NCI-H748 treated with DMSO at 0.1 percent for 48 hours (cell line): ENCODE measurements at places on chromosomes 7 and 10.
A peak's percentile ranks its signal among the peaks of the same experiment; 100 is the strongest.

DNA sequence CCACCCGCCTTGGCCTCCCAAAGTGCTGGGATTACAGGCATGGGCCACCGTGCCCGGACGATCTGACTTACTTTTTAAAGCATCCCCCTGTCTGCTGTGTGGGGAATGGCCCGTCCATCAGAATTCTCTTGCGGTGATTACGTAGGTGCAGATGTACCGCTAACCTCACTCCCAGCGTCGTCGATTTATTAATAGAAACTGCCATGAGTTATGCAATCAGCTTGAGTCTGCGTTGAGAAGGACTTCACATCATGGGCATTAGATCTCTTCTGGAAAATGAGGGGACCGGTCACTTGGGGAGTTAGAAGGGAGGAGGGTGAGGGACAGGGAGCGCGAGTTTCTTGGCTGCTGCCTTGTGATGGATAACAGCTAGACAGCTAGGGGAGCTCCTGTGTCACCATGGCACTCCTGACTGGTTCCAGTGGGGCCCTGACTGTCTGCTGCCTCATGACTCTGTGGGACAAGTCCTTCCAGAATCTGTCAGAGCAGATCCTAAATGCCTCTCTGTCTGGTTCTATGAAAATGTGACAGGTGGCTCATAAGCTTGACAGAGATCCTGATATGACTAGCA lies 35.2 kb downstream of the POR start:
- no peak for DNase-seq

DNA sequence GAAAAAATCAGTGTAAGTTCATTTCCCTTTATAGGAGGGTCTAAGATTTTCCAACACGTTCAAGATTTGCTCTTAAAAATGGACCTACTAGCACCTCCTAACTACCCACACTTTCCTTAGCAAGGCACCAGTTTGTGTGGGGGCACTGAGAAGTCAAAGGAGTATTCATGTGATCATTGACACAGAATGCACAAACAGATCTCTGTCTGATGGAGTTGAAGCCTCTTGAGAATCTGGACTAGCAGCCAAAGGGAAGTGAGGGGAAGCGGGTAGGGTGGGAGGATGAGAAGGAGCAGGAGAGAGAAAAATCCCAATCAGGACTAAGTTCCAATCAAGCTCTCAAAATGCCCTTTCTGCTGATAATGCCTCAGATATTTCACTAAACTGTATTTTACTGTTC lies 4.1 kb downstream of the MMS19 start:
- no peak for DNase-seq

GRCh38 chr10:98090822-98091221 lies 43.6 kb upstream of the R3HCC1L start:
- no peak for DNase-seq

DNA sequence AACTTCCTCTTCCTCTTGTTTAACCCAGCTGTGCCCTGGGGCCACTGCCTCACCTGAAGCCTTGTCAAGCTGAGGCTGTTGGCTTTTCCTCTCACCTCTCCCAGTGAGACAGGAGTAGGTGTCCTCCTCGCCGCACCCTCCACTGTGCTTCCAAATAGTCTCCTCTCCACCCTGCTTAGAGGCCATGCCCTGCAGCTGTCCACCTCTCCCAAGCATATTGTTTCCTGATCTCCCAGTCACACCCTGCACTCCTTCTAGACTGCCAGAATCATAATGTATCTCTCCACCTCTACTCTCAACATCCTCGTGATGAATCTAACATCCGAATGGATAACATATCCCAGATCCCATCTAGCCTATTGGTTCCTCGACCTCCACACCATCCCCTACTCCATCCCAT lies 196.3 kb upstream of the GHITM start:
- DNase-seq: no peak

- DNase-seq: no peak
Observed at GRCh38 chr10:1240341-1240775, 184.2 kb downstream of the WDR37 start.

- DNase-seq: no peak
Observed at GRCh38 chr7:1812509-1813393, 142.7 kb downstream of the ELFN1 start.

GRCh38 chr10:119006451-119007210 lies 22.9 kb upstream of the NANOS1 start:
- DNase-seq: no peak

DNA sequence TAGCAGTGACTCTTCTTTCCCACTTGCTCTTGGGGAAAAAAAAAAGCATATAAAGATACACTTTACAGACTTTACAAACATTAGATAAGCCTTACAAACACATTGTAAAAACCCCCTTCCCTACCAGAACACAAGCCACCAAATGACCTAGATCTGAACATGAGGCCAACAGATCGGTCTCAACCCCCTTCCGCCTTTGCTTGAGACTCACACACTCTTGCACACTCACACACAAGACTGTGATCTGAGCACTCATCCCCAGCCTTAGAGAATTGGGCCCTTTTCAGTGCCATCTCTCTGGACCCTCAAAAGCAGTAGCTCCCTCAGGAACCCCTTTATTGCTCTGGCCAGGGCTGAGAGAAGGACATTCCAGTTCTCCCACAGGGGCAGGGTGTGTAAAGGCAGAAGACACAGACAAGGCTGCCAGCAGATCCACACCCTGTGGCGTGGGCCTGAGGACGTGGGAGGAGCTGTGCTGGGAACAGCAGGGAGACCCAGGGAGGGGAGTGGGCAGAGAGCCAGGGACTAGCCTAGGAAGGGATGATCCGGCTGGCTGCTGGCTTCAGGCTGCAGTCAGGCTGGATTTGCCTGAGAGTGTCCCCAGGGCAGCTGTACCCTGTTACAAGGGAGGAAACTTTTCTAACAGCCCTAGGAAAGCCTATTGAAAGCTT lies 206.7 kb downstream of the KIAA1217 start:
- no peak for DNase-seq

DNA sequence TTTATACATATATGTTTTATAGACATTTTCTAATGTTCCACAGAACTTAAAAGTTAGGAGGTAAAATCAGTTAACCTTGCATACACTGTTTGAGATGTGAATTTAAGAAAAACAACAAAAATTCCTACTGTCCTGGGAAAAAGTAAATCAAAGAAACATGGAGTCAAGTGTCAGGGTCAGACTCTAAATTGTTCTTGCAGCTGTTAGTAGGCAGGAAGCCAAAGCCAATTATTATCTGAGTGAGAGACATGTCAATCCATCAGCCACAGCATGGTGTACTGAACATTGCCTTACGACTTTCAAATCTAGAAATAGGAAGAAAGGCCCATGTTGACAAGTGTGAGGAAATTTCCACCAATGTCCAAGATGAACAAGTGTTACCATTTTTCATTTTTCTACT lies 461.2 kb upstream of the MBL2 start:
- peak; percentile 32 for DNase-seq

DNA sequence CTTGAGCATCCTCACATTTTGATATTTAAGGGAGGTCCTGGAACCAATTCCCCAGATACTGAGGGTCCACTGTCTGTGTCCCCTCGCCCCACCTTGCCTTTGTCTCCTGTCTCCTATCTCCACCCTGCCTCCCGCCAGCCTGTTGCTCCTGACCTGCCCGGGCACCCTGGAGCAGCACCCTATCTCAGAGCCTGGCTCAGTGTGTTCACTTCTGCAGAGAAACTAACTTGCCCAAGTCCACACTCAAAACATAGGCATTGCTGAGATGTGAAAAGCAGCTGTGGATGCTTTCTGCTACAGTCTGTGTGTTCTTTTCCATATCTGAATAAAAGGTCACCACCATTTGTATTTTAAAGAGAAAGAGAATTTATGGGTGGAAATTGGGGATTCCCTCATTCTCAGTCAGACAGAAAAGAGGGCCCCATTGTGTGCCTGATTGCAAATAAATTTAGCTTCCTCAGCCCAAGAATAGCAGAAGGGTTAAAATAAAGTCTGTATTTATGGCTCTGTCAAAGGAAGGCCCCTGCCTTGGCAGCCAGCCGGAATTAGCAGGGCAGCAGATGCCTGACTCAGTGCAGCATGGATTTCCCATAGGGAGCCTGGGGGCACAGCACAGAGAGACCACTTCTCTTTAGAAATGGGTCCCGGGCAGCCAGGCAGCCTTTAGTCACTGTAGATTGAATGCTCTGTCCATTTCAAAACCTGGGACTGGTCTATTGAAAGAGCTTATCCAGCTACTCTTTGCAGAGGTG lies 161.3 kb downstream of the EGFR start:
- no peak for DNase-seq

DNA sequence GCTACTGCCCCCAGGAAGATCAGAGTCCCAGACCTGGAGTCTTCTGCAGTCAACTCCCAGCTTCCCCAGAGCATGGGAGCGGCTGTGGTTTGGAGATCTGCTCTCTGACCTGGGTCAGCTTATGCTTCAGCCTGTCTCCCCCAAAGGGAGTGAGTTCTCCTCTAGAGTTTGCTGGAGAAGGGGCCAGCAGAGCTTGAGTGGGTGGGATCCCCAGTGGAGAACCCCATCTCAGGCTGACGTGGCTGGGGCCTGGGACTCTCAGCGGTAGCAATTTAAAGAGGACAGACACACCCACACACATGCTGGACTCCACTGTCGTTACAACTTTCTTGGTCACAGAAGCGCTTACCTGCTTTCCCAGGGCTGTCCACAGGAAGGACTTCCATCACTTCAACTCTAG lies 6.3 kb downstream of the UNC5B start:
- DNase-seq: no peak

GRCh38 chr10:6716516-6716915 lies 136.4 kb upstream of the PRKCQ start:
- no peak for DNase-seq

GRCh38 chr7:99121496-99122021 lies 22.3 kb downstream of the SMURF1 start:
- DNase-seq: no peak

- DNase-seq: no peak
Observed at GRCh38 chr7:90078921-90079320, 75.3 kb upstream of the STEAP1 start.

DNA sequence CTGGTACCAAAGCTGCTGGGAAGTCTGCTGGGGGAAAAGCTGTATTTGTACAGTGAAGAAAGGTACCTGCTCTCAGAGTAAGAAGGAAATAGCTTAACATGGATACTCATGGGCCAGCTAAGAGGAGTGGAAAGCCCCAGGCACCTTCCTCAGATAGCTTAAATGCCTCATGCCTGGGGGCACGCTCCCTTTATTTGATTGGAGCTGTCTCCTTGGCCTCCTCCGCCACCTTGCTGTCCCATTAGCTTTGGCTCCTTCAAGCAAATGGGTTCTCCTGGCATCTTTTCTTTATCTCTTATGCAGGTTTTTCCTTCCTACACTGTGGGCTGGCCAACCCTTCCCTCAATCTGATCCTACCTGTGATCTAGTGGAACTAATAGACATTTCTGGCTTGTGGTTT lies 318.5 kb downstream of the SH2D4B start:
- DNase-seq: no peak

- no peak for DNase-seq
Observed at GRCh38 chr7:33261585-33261984, 132.2 kb downstream of the BBS9 start.

DNA sequence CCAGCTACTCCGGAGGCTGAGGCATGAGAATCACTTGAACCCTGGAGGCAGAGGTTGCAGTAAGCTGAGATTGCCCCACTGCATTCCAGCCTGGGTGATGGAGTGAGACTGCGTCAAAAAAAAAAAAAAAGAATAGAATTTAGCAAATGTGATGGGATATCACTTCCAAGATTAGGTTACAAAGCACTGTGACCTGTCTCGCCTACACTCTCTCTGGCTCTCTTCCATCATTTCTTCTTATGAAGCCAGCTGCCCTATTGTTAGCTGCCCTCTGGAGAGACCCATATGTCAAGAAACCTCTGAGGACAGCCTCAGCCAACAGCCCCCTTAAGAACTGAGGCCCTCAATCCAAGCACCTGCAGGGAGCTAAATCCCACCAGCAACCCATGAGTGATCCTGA lies 28.2 kb downstream of the ARHGAP21 start:
- DNase-seq: no peak

GRCh38 chr7:34806831-34807230 lies 148.8 kb downstream of the NPSR1 start:
- no peak for DNase-seq

GRCh38 chr10:99084161-99084560 lies 151.5 kb downstream of the HPSE2 start:
- DNase-seq: no peak
